ENCODE measurements at places on chromosomes 5 and 9.

DNA sequence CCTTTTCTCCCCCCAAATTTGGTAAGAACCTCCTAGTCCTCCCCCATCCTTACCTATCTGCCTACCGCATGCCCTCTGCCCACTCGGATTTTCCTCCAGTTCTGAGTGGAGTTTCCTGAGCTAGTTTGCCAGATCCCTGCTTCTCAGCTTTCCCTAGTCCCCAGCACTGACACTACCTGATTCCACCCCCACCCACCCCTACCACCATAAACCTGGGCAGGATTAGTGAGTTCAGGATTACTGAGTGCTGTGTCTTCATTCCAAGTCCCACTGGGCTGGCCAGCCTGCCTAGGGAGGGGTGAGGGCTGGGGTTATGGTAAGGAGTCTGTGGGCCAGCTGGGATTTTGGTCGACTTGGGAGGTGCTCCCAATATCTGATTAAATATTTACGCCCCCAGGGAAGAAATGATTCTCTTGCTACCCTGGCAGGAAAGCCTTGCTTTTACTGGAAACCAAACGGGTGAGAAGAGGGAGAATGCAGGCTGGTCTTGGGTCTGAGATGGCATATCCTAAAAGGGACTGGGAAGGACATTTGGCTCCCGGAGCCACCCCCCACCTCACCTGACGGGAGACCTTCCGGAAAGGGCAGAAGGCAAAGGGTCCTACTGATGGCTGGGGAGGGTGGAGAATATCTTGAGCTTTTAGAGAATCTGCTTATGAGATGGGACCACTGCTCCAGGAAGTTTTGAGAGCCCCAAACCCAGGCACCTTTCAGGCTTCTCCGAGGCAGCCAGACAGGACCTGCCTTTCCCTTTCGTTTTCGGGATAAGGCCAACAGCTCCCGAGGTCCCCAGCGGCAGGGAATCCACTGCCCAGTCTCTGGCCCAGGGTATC lies 3.7 kb downstream of the PITX1 start:
- no peak for DNase-seq

GRCh38 chr9:108845947-108846346 lies 9.8 kb downstream of the ACTL7B start:
- DNase-seq: no peak

GRCh38 chr5:112374356-112374755 lies 44.7 kb downstream of the EPB41L4A start:
- DNase-seq: no peak

- DNase-seq: no peak
These were observed 95.8 kb downstream of the PLPP1 start for GRCh38 chr5:55438998-55439397.

DNA sequence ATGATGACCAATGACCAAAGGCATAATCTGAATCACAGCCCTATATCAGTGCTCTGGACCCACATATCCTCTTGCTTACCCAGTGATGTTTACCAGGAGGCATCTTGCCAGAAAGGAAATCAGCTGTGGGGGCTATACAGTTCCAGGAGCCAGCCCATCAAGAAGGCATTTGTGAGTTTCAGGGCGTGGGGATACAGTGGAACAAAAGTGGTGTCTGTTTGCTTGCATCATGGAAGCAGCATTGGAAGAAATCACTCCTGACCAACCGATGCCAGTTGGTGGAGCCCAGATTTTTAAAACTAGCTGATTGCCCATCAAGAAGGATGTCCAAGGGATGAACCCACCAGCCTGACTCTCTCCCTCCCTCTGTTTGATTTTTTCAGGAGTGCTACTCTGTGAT lies 106.5 kb upstream of the EGFLAM start:
- no peak for DNase-seq

- no peak for DNase-seq
These were observed 48.9 kb downstream of the GNAQ start for GRCh38 chr9:77982581-77983319.

- DNase-seq: no peak
These were observed 147.0 kb downstream of the SPOCK1 start for GRCh38 chr5:137352095-137352494.

DNA sequence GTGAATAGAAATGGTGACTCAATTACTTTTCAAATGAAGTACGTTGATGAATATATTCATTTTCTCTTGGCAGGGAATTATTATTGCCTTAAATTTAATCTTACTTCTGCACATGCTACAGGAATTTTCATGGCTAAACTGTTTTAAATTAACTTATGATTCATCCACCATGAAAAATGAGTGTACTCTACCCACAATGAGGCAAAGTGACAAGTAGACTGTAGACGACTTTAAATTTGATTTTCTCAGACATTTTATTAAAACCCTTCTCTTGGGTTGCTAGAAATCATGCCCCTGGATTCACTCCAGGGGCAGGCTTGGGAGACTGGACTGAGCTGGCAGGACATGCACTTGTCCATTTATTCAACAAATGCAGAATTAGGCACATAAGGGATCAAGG lies 23.5 kb upstream of the ERAP2 start:
- no peak for DNase-seq

- no peak for DNase-seq
These were observed 88.4 kb upstream of the FST start for GRCh38 chr5:53392073-53392472.

GRCh38 chr5:1855596-1855995 lies 27.1 kb downstream of the IRX4 start:
- no peak for DNase-seq

DNA sequence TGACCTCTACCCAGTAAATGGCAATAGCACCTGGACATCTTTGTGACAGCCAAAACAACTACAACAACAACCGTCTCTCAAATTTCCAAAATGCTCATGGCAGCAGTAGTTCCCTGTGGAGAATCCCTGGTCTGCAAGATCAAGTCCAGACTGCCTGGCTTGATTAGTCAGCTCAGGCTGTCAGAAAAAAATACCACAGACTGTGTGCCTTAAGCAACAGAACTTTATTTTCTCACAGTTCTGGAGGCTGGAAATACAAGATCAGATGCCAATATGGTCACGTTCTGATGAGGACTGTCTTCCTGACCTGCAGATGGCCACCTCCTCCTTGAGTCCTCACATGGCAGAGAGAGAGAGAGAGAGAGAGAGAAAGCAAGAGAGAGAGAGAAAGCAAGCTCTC lies 52.3 kb upstream of the MOCS2 start:
- no peak for DNase-seq

DNA sequence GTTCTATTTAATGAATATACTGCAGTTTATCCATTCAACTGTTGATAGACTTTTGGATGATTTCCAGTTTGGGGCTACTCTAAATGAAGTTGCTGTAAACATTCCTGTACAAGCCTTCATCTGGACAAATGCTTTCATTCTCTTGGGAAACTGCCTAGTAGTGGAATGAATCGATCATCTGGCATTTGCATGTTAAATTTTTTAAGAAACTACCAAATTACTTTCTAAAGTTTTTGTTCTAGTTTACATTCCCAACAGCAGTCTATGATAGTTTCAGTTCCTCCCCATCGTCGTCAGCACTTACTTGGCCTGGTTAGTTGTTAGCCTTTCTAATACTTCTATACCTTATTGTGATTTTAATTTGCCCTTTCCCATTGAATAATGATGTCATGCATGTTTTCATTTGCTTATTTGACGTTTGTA lies 306.3 kb downstream of the FER start:
- no peak for DNase-seq

DNA sequence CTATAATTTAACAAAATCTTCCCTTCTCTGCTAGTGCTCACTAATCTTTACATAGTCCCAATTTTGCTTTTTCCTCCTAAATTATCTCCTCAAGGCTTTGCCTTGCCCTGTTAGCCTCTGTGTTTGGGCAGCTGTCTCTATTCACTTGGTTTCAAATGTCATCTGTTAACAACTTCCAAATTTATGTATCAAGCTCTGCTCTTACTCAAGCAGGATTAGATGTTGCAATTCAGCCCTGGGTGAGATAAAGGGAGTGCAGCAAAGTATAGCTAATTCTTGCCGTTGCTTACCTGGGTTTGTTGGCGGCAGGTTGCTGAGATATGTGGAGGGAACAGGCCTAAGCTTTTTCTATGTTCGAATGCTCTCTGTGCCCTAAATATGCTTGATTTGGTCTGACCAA lies 483.8 kb downstream of the DMAC1 start:
- DNase-seq: no peak

DNA sequence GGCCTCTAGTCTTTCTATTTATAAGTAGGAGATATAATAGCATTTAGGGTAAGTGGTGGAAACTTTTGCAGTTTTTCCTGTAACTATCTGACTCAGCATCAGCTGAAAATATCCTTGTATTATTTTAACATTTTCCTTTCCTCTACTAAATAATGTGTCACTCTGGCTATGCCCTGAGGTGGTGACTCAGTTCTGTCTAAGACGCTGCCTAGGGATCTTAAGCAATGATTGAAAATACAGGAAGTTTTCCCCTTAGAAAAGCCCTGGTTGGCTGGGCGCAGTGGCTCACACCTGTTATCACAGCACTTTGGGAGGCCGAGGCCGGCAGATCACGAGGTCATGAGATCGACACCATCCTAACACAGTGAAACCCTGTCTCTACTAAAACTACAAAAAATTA lies 9.3 kb upstream of the EDIL3 start:
- DNase-seq: no peak

GRCh38 chr5:143251946-143252345 lies 151.5 kb downstream of the NR3C1 start:
- DNase-seq: no peak

- no peak for DNase-seq
These were observed 9.4 kb upstream of the CCL28 start for GRCh38 chr5:43421450-43422133.

GRCh38 chr5:73365301-73365853 lies 83.2 kb downstream of the FOXD1 start:
- no peak for DNase-seq

- DNase-seq: peak; percentile 5
These were observed 426.2 kb downstream of the ANXA1 start for GRCh38 chr9:73577848-73578247.

DNA sequence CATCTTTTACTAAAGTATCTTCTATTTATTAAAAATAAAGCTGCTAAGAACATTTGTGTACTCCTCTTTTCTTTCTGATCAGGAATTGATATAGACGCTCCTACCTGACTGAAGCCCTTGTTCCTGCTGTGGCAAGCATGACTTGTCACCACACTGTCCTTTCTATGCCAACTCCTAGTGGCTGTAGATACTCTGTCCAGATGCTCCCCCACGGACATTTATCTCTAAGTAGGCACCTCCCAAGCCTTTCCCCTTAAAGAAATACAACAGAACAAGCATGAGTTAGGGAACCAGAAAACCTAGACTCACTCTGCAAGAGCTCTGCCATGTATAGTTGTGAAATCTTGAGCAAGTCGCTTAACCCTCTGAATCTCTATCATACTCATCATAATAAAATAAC lies 53.2 kb downstream of the FAM114A2 start:
- no peak for DNase-seq

DNA sequence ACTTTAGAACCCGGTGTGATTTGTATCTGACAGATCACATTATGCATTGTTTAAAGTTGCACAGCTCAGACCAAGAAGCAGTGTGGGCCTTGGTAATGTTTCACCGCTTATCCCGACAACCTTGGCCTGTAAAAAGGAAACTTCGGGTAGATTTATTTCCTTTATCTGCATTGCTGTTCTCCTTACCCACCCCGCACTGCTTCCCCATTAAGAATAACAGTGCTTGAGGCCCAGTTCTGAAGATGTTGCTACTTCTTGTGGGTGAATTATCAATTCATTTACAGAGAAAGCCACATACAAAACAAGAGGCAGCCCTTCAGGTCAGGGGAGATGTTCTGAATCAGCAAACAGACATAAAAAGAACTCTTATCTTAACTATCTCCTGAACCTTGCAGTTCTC lies 8.4 kb downstream of the SMARCA2 start:
- no peak for DNase-seq

GRCh38 chr5:80189201-80189600 lies 66.6 kb downstream of the SERINC5 start:
- no peak for DNase-seq

GRCh38 chr5:378301-378891 lies 56.9 kb downstream of the AHRR start:
- DNase-seq: no peak

DNA sequence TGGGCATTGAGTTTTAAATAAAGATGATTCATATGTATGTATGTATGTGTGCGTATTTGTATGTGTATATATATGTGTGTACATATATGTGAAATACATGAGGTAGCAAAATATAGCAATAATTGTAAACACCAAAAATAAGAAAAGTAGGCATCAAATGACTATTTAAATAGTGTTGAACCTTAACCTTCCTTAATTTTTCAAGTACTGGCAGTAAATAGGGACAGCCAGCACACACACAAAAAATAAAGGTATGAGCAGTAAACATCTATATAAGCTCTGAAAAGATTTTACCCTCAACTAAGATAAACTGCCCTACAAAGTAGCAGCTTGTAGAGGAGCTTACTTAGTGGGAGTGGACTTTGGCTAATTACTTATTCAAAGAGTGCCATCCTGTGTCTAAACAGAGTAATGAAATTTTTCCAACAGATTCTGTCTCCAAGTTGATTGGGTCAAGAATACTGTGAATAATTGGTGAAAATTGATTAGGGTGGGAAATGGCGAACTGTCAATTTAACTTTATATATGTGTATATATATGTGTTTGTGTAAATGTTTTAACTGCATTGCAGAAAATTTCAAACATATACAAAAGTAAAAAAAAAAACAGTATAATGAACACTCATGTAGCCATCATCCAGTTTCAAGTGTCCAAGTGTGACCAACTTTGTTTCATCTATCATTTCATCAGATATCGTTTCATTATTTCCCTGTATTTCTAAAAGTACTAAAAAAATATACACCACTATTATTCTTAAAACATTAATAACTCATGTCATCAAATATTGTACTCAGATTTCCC lies 2.0 kb upstream of the ADAMTS6 start:
- peak; percentile 39 for DNase-seq

GRCh38 chr5:175246242-175246888 lies 197.6 kb downstream of the DRD1 start:
- DNase-seq: no peak

GRCh38 chr5:151805414-151806223 lies 33.9 kb downstream of the G3BP1 start:
- no peak for DNase-seq

- DNase-seq: no peak
These were observed 32.8 kb upstream of the CPEB4 start for GRCh38 chr5:173855162-173855994.

- no peak for DNase-seq
These were observed 54.4 kb downstream of the ARSB start for GRCh38 chr5:78930721-78931120.

DNA sequence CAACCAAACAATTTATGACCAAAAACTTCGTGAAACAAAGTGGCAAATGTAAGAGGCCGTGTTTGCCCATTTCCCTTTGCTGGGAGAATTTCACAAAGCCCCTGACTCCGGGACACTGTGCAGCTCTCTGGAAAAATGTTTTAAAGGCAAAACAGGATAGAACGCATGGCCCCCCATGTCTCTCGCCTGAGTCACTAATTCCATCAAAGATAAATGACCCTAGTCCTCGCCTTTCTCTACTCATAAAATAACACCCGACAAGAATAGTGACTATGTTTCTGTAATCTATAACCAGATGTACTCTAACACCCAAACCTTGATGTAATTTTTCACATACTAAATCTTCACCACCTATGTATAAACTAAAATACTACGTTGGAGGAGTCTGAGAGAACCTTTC lies 55.7 kb upstream of the SAP30L start:
- no peak for DNase-seq

GRCh38 chr5:151156507-151157420 lies 815 bp downstream of the ANXA6 start:
- DNase-seq: no peak
